ENCODE measurements at places on chromosomes 5 and 9. TPM values are rescaled to one million over a fixed set of nuclear protein-coding genes. Genes with fewer than 3 reads are reported as not detected.

TLX3 gene
- not detected for total RNA-seq

GFI1B gene
- total RNA-seq: not detected

CD180 gene
- total RNA-seq: not detected

PDE6A gene
- total RNA-seq: not detected
